Stimulated activated CD4-positive, alpha-beta T cell treated with anti-CD3 and anti-CD28 coated beads, Interleukin-1b, Interleukin-23, amount 100 ng/mL, for 24 hours (primary cell): ENCODE measurements at places on chromosomes 2 and 18.

GRCh38 chr2:28164280-28164801 is 228.3 kb upstream of the FOSL2 start:
- DNase-seq = no peak

GRCh38 chr2:178592655-178593054 is 112.4 kb downstream of the PLEKHA3 start:
- DNase-seq = no peak

DNA sequence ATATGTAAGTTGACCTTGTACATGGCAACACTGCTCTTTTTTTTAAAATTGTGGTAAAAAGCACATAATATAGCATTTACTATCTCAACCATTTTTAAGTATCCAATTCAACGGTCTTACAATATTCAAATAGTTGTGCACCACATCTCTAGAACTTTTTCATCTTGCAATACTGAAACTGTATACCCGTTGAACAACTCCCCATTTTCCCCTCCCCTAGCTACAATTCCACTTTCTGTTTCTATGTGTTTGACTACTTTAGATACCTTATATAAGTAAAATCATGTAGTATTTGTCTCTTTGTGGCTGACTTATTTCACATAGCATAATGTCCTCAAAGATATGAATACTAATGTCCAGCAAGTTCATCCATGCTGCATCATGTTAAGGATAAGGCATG is 452.1 kb downstream of the TXNL1 start:
- DNase-seq = no peak

- DNase-seq = no peak
These were observed 239.9 kb downstream of the CYRIA start for GRCh38 chr2:16425462-16426336.

DNA sequence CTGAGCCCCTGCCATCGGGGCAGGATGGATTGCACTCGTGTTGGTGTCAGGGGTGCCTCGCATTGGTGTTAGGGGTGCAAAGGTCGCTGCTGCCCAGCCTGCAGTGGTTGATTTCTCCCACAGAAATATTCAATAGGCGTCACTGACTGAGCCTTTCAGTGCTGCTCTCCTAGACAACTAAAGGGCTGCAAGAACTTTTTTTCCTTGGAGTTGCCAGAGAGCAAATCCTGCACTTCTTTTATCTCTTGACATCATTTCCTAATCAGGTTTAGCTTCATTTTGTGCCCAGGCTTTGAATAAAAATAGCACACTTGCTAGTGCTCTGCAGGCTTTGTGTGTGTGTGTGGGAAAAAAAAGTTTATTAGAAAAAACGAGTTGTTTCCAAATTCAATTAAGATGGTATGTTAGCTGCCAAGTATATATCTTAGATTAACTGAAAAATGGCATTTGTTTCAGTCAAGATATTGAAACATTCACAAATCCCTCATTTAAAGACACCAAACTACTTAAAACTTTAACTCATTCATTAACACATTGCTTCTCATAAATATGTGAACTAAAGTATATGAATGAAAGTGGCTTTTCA is 125.6 kb downstream of the SOCS6 start:
- DNase-seq = no peak

GRCh38 chr2:201574766-201575165 is 68.5 kb downstream of the TMEM237 start:
- DNase-seq = no peak

- DNase-seq = no peak
These were observed 131.1 kb downstream of the DSEL start for GRCh38 chr18:67385455-67385854.

- no peak for DNase-seq
These were observed 222.3 kb downstream of the IKZF2 start for GRCh38 chr2:212929116-212929515.

DNA sequence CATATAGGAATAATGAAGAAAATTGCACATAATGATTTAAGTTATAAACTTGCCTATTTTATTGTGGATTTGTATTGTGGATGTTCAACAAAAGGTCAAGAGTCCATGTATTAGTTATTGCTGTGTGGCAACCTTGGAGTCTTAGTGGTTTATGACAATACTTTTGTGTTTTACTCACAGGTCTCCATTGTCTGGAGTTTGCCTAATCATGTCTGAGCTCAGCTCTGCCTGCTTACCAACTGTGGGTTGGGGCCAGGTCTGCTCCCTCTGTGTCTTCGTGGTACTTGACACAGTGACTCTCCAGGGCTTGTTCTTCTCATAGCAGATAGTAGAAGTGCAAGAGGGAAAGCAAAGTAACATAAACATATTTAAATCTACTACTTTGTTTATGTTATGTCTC is 382.5 kb downstream of the CBLN2 start:
- DNase-seq = no peak

- no peak for DNase-seq
These were observed 26.6 kb upstream of the GLI2 start for GRCh38 chr2:120708944-120709607.
